ENCODE measurements at places on chromosomes 7 and 10. TPM values are rescaled to one million over a fixed set of nuclear protein-coding genes. Genes with fewer than 3 reads are reported as not detected.

Gene LAMB1
- total RNA-seq: 245 TPM

DNA sequence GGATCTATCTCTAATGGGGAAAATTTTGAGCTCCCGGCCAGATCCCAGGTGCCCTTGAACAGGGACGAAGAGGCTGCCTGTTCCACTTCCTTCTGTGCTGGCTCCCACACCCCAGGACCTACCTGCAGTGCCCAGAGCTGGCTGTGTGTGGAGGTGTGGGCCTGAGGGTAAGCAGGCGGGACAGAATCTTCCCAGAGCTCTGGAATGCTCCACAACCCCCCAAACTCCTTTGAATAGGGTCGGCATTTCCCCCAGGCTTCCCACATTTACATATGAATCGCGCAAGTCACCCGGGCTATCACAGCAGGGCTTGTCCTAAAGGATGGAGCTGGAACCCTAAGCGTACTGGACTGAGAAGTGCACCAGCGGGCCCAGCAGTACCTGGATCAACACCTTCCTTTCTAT is 95.9 kb downstream of the DNMBP start:
- no peak for DNase-seq

GRCh38 chr10:2949221-2949947 is 118.0 kb upstream of the PFKP start:
- DNase-seq: no peak

Gene MALSU1
- 50.9 TPM for total RNA-seq

GRCh38 chr7:44184873-44185446 is 4.3 kb downstream of the GCK start:
- DNase-seq: no peak

Gene SPDYE11
- total RNA-seq: not detected
